ENCODE measurements at places on chromosomes 12 and 14. TPM values are rescaled to one million over a fixed set of nuclear protein-coding genes. Genes with fewer than 3 reads are reported as not detected.

B4GALNT3 gene
- total RNA-seq = 8.0 TPM

GPR68 gene
- total RNA-seq = not detected

KLHDC1 gene
- 1.2 TPM for total RNA-seq

DEGS2 gene
- total RNA-seq = 0.11 TPM

SDR9C7 gene
- total RNA-seq = not detected

POTEG gene
- not detected for total RNA-seq

CPNE8 gene
- 10.7 TPM for total RNA-seq

MMP14 gene
- 22.4 TPM for total RNA-seq

ESYT1 gene
- total RNA-seq = 46.1 TPM

LMO3 gene
- not detected for total RNA-seq

CLEC4A gene
- not detected for total RNA-seq

LIN7A gene
- not detected for total RNA-seq

ESR2 gene
- 0.20 TPM for total RNA-seq

KRT2 gene
- not detected for total RNA-seq

CLECL1 gene
- total RNA-seq = not detected

PYM1 gene
- 54.0 TPM for total RNA-seq

VRTN gene
- total RNA-seq = not detected

DCN gene
- total RNA-seq = not detected

SAMD4A gene
- total RNA-seq = 20.7 TPM

FLVCR2 gene
- total RNA-seq = 35.7 TPM

CAPZA3 gene
- not detected for total RNA-seq

CMKLR1 gene
- not detected for total RNA-seq

C12orf50 gene
- not detected for total RNA-seq

PLA2G1B gene
- total RNA-seq = not detected

ALX1 gene
- total RNA-seq = not detected

BMAL2 gene
- total RNA-seq = 56.7 TPM

PPP1R1A gene
- total RNA-seq = not detected

GNB3 gene
- total RNA-seq = not detected

SYNDIG1L gene
- total RNA-seq = 0.52 TPM

TTC6 gene
- 5.2 TPM for total RNA-seq

RAB15 gene
- total RNA-seq = 52.9 TPM

PIGH gene
- 13.0 TPM for total RNA-seq
